ENCODE measurements at places on chromosomes 4 and X. TPM values are rescaled to one million over a fixed set of nuclear protein-coding genes. Genes with fewer than 3 reads are reported as not detected.

Gene DUX4
- polyA plus RNA-seq: not detected

Gene SEC31A
- 135 TPM for polyA plus RNA-seq

Gene SRD5A3
- polyA plus RNA-seq: 7.1 TPM

Gene LDOC1
- polyA plus RNA-seq: 17.4 TPM

Gene GLRA3
- 0.04 TPM for polyA plus RNA-seq

Gene UGT2B17
- 0.49 TPM for polyA plus RNA-seq

Gene TEX13D
- polyA plus RNA-seq: 0.02 TPM

Gene TMSB4X
- polyA plus RNA-seq: 2,074 TPM

Gene GPR82
- not detected for polyA plus RNA-seq

Gene ERCC6L
- not detected for polyA plus RNA-seq

Gene RASL11B
- 0.76 TPM for polyA plus RNA-seq

Gene IL15
- 3.7 TPM for polyA plus RNA-seq

Gene LRCH2
- 1.0 TPM for polyA plus RNA-seq

Gene ABLIM2
- 13.1 TPM for polyA plus RNA-seq

Gene NAP1L2
- polyA plus RNA-seq: 7.4 TPM

Gene SMIM31
- 0.61 TPM for polyA plus RNA-seq

Gene ANAPC4
- 39.9 TPM for polyA plus RNA-seq

Gene PAGE2
- not detected for polyA plus RNA-seq

Gene HMX1
- polyA plus RNA-seq: not detected

Gene F11
- 44.4 TPM for polyA plus RNA-seq

Gene CRMP1
- polyA plus RNA-seq: 4.6 TPM

Gene TCEANC
- polyA plus RNA-seq: 2.1 TPM

Gene PDE6B
- polyA plus RNA-seq: 3.0 TPM

Gene EFNB1
- 8.0 TPM for polyA plus RNA-seq

Gene RAB33A
- polyA plus RNA-seq: 0.23 TPM

Gene FGA
- polyA plus RNA-seq: 15.2 TPM

Gene ZNF732
- polyA plus RNA-seq: 0.08 TPM

Gene USP17L22
- not detected for polyA plus RNA-seq

Gene IL1RAPL1
- polyA plus RNA-seq: not detected

Gene AVPR2
- 1.3 TPM for polyA plus RNA-seq

Gene RAI2
- polyA plus RNA-seq: 14.7 TPM

Gene TNIP3
- not detected for polyA plus RNA-seq

Gene DTHD1
- not detected for polyA plus RNA-seq

Gene XG
- polyA plus RNA-seq: 0.38 TPM

Gene FRAS1
- 4.7 TPM for polyA plus RNA-seq

Gene FAT1
- 16.9 TPM for polyA plus RNA-seq

Gene GYG2
- polyA plus RNA-seq: 2.2 TPM

Gene GLOD5
- polyA plus RNA-seq: 0.57 TPM

Gene UGT2B7
- 2.7 TPM for polyA plus RNA-seq

Gene IDH3G
- 48.4 TPM for polyA plus RNA-seq

Gene HADH
- polyA plus RNA-seq: 26.1 TPM

Gene EPGN
- polyA plus RNA-seq: not detected

Gene CLDN2
- 1.7 TPM for polyA plus RNA-seq

Gene OPRPN
- polyA plus RNA-seq: not detected

Gene ASB12
- 0.15 TPM for polyA plus RNA-seq

Gene MECP2
- polyA plus RNA-seq: 17.7 TPM

Gene SRP72
- polyA plus RNA-seq: 20.8 TPM

Gene CYP4V2
- 38.4 TPM for polyA plus RNA-seq

Gene ZXDB
- polyA plus RNA-seq: 3.1 TPM
